ENCODE measurements at places on chromosomes 6 and 20.

DNA sequence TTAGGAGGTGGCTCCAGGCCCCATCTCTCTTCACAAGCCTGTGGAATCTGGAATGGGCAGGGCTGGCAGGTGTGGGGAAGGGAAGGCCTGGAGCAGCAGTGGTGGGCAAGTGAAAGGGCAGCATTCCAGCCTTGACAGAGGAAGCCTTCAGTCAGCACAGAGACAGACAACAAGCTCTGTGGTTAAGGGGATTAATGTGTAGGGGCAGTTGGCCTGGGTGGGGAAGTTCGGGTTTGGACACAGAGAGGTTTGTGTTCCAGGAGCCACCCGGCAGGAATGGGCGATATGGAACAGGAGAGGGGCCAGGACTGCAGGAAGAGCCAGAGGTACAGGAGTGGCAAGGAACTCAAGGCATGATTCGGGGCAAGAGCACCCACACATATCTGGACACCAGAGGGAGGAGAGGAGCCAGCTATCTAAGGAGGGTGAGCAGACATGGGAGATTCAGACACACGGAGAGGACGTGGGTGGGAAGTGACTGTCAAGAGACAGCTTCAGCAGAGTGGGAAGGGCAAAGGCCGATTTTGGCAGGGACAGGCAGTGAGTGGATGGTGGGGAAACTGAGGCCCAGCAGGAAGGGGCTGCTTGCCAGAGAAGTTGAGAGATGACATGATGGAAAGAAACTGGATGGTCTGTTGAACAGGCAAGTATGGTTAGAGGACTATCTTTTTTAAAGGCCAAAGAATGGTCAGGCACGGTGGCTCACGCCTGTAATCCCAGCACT, 2.5 kb upstream of the SLC44A4 start:
- no peak for DNase-seq

- no peak for DNase-seq
These were observed 21.0 kb upstream of the RNF217 start for GRCh38 chr6:124941259-124941658.

- DNase-seq: peak; percentile 5
These were observed 144.9 kb downstream of the WDR27 start for GRCh38 chr6:169556758-169557548.

GRCh38 chr20:51373713-51374455, 168.6 kb downstream of the NFATC2 start:
- DNase-seq: no peak

GRCh38 chr20:41242807-41243206, 74.7 kb downstream of the ZHX3 start:
- DNase-seq: no peak

GRCh38 chr6:80969439-80969838, 783.0 kb downstream of the TENT5A start:
- no peak for DNase-seq

- no peak for DNase-seq
These were observed 3.9 kb upstream of the CNPY3 start for GRCh38 chr6:42925248-42925857.

DNA sequence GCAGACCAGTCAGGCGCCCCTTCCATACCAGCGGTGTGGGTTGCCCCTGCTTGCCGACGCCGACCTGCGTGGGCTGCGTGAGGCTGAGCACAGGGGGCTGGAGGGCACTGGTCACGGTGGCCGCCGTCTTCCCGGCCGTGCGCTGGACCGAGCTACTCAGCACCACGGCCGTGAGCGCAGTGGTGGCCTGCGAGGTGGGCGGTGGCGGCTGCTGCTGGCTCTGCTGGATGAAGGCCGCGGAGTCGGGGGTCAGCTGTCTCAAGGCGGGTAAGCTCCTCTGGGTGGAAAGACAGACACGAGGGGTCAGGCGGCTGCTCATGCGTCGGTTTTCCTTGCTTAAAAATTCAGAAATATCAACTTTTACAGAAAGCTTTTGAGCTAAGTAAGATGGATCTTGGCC, 59.2 kb downstream of the TAF4 start:
- DNase-seq: no peak

- DNase-seq: no peak
These were observed 1078.5 kb upstream of the FLRT3 start for GRCh38 chr20:15415908-15416307.

- DNase-seq: no peak
These were observed 240.5 kb downstream of the FARS2 start for GRCh38 chr6:5501837-5502236.

GRCh38 chr6:28401172-28401571, 1.6 kb upstream of the ZSCAN12 start:
- DNase-seq: no peak

DNA sequence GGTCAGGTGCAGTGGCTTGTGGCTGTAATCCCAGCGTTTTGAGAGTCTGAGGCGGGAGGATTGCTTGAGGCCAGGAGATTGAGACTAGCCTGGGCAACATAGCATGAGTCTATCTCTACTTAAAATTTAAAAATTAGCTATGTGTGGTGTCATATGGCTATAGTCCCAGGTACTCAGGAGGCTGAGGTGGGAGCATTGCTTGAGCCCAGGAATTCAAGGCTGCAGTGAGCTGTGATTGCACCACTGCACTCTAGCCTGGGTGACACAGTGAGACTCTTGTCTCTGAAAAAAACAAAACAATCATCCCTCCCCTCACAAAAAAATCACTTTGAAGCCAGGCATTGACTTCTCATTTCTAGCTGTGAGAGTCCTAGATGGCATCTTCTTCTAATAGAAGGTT, 32.1 kb downstream of the AIG1 start:
- no peak for DNase-seq

DNA sequence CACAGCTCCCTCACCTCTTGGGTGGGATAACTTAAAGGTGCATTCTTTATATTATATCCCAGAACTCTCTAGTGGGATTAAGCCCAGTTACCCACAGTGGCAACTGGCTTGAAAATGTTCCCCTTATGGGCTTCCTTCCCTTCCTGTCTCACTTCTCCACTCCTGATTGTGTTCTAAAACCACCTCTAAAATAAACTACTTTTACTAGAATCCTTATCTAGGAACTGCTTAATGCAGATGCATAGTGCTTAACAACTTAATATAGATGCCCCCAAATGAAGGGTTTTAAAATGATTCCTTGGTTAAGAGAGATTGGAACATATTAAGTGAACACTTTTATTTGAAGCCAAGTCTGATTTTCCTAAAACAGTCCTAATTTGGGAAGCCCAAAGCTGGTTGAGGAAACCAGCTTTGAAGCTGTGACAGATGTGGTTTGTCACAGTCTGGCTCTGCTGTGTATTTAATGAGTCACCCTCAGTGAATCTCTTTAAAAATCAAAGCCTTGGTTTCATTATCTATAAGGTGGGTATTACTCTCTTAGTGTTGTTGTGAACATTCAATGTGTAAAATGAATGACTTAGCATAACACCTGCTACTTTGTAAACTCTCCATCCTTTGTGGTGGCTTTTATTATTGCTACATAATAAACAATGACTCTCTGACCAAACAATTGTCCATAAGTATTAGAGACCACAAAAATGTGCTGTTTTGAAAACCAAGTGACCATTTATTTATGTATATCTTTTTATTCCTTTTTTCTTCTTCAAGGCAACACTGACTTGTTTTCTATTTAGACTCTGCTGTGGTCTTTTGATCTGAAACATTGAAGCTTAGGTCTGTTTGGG, 24.4 kb downstream of the PLCB1 start:
- no peak for DNase-seq

DNA sequence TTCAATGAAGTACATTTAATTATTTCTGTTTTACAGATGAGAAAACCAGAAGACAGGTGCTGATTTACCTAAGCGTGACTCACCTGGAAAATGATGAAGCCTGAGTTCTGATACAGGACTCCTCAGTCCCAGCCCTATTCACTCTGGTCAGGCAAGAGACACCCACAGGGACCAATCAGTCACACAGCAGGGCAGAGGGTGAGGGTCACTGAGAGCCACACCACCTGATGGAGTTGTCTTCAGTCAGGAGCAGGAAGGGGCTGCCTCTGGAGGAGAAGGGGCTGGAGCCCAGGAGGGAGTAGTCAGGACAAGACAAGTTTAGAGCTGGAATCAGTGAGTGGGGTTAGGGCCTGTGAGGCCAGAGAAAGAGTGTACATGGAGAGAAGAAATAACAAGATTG, 251.2 kb upstream of the MOCS1 start:
- DNase-seq: no peak

DNA sequence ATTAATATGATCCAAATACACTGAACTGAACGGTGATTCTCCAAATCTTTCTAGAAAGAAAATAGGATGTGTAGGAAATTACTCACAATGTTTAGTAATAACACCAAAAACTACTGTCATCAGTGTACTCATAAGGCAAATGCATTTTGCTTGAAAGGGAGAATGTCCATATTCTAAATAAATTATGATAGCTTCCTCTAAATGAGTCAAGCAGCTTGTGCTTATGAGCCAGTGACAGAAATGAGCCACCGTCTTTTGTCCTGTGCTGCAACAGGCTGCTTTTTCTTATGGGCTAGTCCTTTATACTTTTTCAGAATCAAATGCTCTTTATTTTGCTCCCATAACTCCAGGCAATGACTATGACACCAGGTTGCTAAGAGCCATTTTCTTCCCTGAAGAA, 4.5 kb upstream of the ZNF451 start:
- DNase-seq: no peak

DNA sequence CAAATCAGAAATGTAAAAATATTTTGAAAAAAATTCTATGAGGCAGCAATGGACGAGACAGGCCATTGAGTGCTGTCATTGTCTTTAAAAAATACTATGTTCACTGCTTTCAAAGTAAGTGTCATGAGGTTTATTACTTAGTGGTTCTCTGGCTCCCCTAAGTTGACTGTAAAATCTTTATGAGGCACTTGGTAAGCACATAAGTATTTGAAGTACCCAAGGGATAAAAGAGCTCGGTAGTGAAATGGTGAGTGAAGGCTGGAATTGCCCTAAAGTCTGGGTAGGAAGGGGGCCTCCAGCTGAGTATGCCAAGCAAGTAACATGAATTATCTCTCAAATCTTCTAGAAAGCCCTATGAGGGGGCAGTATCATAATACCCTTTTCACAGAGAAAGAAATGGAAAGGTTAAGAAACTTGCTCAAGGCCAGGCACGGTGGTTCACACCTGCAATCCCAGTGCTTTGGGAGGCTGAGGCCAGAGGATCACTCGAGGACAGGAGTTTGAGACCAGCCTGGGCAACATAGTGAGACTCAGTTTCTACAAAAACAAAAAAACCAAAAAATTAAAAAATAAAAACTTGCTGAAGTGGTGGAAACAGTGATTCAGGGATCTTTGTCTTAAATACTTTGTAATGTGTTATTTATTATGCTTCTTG, 5.5 kb upstream of the CTCFL start:
- DNase-seq: no peak
